ENCODE measurements at places on chromosomes 5 and 9.
A peak's percentile ranks its signal among the peaks of the same experiment; 100 is the strongest.

DNA sequence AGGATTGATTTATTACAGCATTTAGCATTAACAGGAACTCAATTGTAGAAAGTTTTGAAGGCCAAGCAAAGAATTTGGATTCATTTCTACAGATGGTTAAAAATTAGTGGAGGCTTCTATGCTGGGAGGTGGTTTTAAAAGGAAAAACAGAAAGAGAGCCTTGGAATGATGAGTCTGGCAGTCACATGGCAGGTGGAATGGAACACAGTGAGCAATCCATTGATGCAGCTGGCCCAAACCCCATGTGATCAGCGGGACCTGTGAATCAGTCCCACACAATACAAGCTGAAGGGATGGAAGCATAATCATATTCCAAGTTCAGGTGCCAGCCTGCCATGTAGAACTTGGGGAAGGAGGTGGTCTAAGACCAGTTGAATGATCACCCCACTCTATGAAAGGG is 147.9 kb downstream of the PIP5K1B start:
- no peak for DNase-seq

- no peak for DNase-seq
These were observed 17.9 kb upstream of the FBP1 start for GRCh38 chr9:94657021-94657725.

DNA sequence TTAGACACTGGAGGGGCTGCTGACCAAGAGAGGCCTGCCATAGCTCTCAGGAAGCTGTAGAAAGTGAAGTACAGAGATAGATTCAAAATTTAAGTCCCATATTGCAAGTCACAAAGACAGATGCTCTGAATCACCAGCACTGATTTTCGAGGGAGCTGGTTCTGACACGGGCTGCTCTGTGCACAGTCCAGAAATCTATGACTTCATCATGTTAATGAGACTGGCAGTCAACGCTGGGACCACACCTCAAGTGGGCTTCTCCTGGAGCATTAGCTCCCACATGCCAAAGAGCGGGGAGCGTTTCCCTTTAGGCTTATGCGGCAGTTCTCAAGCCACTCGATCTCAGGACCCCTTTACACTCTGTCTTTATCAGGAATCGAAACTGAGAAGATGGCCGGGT is 34.2 kb upstream of the FAT2 start:
- DNase-seq: no peak

DNA sequence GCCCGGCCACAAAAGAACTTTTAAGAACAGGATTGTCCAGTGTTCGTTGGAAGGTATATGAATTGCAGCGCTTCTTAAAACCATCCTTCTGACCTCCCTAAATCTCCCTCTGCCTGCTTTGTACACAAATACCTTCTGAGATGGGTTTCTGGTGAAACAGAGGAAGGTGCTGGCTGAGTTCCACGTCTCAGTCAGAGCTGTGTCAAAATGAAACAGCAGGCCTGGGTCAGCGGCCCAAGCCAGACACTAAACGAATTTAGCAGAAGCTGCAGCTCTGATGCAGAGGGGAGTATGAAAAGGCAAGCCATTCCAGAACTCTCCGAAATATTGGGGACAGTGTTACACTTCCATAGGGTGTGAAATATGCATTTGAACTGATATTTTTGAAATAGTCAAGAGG is 37.8 kb upstream of the CRB2 start:
- no peak for DNase-seq

DNA sequence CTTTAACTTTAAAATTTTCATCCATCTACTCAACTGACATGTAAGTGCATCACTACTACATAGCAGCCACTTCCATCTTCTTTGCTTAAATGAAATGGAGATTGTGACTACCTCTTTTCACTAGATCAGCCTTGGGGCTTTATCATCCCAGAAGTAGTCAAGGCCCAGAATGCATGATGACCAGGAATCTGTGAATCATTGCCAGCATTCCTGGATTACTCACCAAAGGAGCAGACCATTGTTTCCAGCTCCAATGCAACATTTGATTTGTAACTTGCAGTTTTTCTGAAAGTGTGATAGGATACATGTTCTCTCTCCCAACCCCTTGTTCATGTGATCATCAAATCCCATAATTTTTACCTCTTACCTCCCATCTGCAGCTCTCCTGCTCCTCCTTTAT is 65.1 kb downstream of the PLPPR1 start:
- no peak for DNase-seq

DNA sequence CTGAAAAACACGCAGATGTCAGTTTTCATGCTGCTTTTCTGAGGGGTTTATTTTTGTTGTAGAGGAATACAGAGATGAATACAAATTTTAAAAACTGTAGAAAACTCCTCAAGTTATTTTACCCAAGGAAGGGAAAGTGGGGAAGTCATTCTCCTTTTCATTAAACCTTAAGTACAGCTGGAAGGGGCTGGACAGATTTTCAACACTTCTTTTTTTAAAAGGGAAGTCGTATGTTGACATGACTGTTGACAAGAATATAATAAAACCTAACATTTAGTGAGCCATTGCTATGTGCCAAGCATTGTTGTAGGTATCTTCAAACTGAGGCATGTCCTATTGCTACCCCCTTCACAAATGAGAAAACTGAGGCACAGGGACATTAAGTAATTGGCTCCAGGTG is 235.7 kb upstream of the ELL2 start:
- DNase-seq: no peak

DNA sequence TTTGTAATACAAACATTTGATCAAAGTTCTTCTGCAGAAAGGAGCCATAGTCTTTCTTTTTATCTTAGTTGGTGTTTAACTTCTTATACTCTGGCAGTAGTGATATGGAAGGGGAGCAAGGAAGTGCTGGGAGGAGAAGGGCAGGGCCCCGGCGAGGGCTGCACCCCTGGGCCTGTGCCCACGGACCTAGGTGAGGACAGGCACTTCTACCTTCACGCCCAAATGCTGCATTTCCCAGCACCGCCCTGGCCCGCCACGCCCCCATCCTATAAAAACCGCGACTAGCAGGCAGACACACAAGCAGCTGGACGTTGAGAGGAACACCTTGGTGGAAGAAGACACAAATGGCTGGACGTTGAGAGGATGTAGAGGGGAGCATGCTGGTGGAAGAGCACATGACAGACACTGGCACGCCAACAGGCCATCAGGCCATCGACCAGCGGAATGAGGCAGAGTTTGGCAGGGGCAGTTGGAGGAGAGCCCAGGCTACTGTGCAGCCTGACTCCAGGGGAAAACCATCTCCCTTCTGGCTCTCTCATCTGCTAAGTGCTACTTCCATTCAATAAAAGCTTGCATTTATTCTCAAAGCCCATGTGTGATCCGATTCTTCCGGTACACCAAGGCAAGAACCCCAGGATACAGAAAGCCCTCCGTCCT is 81.5 kb upstream of the C9orf72 start:
- DNase-seq: peak; percentile 45

DNA sequence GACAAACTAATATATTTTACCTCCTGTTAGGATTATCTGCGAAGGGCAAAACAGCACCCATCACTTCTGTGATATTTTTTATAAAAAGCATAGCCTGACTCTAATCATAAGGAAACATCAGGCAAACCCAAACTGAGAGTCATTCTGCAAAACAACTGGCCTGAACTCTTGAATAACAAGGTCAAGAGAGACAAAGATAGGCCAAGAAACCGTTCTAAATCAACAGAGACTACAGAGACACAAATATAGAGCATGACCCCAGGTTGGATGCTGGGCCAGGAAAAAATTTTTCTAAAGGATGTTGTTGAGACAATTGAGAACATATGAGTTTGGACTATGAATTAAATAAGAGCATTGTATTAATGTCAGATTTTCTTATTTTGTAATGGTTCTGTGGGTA is 384.9 kb downstream of the NFIB start:
- no peak for DNase-seq

GRCh38 chr5:136420168-136420898 is 55.0 kb upstream of the TRPC7 start:
- no peak for DNase-seq

GRCh38 chr5:5257353-5257752 is 117.2 kb downstream of the ADAMTS16 start:
- DNase-seq: no peak

- no peak for DNase-seq
These were observed 103.7 kb downstream of the ARHGAP26 start for GRCh38 chr5:142873831-142874230.

GRCh38 chr5:140647042-140647419 is 399 bp downstream of the NDUFA2 start:
- no peak for DNase-seq

DNA sequence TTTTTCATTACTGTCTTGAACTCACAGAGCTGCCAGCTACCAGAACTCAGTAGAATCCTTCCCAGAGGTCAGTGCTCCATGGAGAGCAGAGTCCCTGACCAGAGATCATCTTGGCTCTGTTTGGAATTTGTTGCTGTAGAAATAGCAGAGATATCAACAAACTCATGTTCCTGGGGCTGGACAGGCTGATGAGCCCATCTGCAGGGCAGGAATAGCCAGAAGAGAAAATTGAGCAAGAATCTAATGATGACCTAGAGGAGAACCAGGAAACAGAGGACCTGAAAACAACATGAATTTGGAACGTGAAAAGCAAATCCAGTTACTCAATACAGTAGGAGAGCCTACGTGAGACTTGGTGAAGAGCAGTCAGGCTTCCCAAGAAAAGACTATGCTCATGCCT is 437.8 kb downstream of the PLK2 start:
- DNase-seq: no peak

DNA sequence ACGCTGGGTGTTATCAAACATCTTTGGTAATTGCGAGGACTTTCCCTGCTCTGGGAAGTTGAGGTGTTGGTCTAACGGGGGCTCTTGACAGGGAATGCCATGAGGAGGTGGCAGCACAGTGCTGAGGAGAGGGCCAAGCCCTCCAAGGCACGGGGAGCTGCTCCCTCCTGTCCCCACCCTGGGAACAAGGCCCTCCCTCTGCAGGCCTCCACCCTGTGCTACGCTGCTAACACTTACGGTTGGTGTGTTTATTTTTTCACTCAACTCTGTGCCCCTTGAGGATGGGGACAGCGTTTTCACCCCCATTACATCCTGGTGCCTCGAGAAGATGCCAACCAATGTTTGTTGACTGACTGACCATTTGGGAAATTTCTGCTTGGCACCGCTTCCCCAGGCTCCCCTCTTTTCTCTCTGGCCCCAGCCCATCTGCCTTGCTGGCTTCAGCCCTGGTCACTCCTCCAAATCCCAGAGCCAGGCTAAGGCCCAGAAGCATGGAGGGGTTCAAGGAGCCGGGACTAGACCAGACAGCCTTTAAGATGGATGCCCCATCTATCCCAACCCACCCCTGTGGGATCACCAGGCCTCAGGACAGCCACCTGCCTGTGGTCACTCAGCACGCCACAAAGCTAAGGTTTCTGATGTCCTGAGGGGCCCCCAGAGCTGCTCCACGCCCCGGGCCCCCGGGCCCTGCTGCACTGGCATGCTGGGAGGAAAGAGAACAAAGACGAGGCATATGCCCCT is 125.7 kb downstream of the BARX1 start:
- DNase-seq: no peak

GRCh38 chr5:159274676-159275075 is 11.6 kb downstream of the UBLCP1 start:
- no peak for DNase-seq

GRCh38 chr9:15764131-15764530 is 211.3 kb downstream of the CCDC171 start:
- DNase-seq: no peak

DNA sequence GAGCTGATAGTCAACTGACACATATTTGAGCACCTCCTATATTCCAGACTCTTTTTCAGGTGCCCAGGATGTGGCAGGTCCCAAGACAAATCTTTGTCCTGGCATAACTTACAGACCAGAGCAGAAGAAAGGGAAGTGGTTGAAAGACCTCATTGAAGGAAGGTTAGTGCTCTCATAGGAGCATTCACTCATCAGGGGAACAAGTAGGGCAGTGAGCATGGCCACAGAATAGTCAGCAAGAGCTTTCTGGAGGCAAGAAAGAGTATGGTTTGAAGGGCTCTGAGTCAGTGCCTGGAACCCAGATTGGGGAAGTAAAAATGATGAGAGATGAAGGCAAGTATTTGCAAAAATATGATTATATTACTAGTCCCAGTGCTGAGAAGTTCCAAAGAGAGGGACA is 25.0 kb upstream of the ERMP1 start:
- no peak for DNase-seq

GRCh38 chr5:171418316-171418981 is 998 bp upstream of the FGF18 start:
- peak; percentile 44 for DNase-seq

DNA sequence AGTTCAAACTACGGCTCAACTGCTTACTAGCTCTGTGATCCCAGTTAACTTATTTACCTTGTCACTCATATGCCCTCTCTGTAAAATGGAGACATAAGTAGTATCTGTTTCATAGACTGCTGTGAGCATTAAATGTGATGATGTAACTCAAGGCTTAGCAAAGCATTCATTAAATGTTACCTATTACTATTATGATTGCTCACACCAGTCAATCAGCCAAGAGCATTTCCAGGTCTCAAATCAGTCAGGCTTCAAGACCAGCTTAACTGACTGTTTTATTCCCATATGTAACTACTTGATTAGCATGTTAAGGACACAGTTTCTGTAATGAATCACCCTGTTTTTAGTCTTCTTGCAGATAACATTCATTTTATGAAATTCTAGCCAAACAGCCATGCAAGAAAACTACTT is 413.3 kb downstream of the MLLT3 start:
- no peak for DNase-seq

DNA sequence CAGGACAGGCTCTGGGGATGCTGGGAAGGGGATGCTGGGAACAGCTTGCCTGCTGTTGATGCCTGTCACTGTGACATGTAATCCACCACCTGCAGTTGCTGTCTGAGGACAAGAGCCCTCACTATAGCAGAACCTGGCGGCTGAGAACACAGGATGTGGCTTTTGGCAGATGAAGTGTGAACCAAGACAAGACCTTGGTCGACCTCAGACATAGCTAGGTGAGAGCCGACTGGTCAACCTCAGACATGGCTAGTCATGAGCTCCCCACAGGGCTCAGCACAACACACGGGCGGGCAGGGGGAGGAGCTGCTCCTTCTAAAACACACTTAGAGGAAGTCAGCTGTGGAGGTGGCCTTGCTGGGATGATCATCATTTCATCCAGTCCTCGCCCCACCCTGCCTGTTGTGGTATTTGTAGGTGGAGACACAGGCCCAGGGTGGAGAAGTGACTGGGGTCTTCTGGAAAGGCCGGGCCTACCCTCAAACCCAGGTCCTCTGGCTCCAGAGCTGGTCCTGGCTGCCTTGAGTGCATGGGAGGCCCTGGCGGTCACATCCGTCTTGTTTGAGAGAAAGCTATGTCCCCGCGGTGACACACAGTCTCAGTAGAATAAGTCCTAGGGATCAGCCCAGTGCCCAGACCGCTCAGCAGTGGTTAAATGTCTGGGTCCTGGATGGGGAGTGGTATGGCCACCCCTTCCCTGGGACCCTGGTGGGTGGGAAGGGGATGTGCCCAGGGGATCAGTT is 6.1 kb downstream of the SUSD3 start:
- no peak for DNase-seq
